ENCODE measurements at places on chromosomes 11 and 22.

DNA sequence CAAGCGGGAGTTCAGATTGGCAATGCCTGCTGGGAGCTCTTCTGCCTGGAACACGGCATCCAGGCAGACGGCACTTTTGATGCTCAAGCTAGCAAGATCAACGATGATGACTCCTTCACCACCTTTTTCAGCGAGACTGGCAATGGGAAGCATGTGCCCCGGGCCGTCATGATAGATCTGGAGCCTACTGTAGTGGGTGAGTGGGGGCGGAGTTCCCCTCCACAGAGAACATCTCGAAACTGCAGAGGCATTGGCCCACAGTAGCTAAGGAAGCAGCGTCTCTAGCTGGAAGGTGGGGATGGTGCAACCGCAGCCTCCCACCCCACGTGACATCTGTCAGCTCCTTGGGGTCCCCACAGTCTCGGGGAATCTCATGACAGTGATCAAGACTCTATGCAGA lies 10.9 kb downstream of the TUBA8 start:
- no peak for DNase-seq

GRCh38 chr11:30789270-30789669 lies 203.1 kb upstream of the MPPED2 start:
- DNase-seq, result no peak

GRCh38 chr11:128289048-128289447 lies 298.3 kb downstream of the ETS1 start:
- no peak for DNase-seq

DNA sequence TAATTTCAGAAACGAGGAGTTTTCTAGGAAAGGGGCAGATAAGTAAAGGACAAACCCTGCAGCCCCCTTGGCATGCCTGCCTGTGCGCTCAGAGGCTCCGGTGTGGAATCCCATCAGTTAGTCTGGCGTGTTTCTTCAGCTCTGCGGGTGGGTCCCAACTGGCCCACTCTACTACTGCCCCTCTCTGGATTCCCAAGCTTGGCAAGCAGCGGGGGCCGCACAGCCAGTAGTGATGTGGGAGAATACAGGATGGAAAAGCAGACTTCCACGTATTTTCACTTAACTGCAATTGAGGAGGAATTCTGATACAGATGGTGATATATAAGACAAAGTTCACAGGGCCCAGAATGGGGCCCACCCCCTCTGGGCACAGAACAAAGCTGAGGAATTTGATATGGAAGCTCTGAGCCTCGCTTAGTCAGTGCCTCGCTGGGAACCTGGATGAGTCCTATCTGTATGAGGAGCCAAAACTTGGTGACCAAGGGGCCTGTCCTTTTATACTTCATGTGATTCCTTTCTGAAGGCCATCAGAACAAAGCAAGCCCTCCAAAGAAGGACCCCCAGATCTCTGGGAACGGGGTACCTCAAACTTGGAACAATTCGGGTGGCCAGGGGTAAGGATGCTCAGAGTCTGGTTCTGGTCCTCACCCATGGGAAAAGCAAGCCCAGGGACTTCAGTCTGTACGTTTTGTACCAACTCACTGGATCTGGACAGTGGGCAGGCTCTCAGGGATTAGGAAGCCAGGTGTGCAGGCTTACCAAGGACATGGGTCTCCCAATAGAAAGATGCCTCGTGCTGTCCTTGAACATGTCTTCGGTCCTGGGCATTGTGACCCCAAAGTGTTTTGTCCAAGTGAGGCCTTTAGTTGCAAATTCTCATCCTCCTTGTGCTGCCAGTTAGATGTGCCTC lies 26.0 kb downstream of the RELT start:
- no peak for DNase-seq

- DNase-seq, result no peak
Observed at GRCh38 chr11:44823006-44823405, 96.2 kb downstream of the TSPAN18 start.

DNA sequence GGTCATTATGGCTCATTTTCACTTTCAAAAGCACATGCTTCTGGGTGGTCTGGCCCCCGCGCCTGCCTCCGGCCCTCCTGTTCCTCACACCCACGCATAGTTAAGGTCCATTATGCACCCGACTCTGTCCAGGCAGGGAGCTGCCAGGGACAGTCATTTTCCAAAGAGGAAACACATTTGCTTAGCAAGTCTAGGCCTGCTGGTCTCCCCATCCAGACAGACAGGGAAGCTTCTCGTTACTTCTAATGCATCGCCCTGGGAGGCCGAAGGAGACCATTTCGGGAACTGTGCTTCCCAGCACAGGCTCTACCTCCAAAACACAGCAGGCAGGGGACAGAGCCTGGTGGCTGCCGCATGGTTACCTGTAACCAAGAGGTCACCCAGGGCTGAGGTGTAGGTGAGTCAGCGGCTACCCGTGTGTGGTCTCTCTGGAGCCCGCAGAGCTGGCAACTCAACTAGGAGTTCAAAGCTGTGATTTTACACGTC lies 87.1 kb upstream of the SHANK2 start:
- DNase-seq, result no peak

GRCh38 chr22:20028855-20029549 lies 8.1 kb downstream of the TANGO2 start:
- no peak for DNase-seq

- DNase-seq, result no peak
Observed at GRCh38 chr22:25736378-25737011, 5.5 kb upstream of the MYO18B start.

- no peak for DNase-seq
Observed at GRCh38 chr22:17774206-17774925, at the start of gene BID. BID (minus strand) TSS chr22:17774469; CDS start chr22:17750116, 24,353 bp downstream.

DNA sequence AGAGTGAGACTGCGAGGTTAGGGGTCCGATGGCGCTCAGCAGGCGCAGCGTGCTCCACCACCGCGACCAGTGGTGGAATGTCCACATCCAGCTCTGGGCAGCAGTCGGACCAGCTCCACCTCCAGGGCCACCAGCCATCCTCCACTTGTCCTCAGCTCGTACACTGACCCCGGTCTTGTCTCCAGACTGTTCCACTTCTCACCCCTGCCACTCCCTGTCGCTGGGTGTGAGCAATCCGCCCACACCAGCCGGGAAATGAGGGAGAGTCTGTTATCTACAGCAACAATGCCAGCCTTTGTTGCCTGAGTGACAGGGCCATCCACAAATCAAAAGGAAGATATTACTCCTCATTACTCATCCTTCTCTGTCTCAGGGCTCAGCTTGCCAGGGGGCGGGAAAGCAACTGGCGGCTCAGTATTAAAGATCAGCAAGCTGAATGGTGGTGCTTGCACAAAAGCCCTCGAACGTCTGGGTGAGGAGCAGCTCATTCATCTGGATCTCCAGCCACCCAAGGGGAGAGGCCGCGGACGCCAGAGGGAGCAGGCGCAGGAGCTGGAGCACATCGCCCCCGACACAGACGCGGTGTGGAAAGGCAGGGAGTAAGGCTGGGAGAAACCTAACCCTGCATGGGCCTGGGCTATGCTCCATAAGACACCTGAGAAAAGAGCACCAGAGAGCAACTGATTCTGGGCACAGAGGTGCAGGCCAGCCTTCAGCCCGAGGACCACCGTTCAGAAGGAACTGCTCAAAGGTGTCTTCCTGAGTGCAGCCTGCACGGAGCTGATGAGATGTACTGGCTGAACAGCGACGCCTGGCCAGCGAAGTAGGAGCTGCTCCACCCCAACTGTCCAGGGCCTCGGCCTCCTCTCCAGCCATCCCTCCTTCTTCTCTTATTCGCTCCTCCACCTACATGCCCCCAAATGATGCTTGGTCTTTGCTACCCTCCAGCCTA lies 21.9 kb downstream of the IGSF9B start:
- no peak for DNase-seq

DNA sequence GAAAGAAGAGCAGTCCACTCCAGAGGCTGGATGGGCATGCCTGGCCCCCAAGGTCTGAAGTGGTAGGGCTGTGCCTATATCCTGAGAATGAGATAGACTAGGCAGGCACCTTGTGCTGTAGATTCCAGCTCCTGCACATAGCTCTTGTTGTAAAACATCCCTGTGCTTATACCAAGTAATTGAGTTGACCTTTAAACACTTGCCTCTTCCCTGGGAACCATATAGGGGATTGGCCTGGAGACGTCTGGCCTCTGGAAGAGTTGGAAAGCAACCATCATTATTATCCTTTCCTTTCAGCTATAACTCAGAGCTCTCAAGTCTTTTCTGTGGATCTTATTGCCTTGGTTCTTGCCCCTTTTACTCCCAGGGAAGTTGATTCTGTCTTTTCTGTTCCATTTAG lies 15.1 kb downstream of the LIMK2 start:
- no peak for DNase-seq

DNA sequence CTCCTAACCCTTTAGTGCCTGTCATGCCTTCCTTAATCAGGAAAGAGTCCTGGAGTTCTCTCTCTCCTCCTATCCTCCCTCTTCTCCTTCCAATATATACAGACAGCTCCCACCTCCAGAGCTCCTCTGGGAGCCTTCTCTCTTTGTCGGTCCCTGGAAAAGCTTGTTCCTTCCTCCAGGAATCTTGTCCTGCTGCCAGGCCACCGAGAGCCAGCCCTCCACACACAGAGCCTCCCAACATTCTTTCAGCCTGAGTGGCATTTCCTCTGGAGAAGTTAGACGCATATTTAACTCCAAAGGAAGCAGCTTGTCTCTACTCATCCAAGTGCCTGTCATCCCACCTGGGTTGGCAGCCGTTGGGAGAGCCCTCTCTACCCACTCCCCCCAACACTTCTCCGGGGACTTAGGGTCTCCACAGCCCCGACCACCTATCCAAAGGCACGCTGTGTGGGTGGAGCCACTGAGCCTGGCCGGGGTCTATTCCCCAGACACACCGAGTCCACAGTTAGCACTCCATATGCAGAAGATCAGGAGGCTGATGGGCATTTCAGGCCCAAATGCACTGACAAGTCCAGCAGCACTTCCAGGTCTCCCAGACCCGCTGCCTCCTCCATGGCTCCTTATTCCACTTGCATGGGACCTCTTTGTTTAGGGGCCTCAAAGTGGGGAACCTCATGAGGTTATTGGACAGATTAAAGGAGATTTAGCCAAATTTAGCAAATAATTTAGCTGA lies 31.1 kb downstream of the DKK3 start:
- no peak for DNase-seq

- DNase-seq, result peak; percentile 28
Observed at GRCh38 chr11:77127235-77127911, 673 bp upstream of the MYO7A start.

DNA sequence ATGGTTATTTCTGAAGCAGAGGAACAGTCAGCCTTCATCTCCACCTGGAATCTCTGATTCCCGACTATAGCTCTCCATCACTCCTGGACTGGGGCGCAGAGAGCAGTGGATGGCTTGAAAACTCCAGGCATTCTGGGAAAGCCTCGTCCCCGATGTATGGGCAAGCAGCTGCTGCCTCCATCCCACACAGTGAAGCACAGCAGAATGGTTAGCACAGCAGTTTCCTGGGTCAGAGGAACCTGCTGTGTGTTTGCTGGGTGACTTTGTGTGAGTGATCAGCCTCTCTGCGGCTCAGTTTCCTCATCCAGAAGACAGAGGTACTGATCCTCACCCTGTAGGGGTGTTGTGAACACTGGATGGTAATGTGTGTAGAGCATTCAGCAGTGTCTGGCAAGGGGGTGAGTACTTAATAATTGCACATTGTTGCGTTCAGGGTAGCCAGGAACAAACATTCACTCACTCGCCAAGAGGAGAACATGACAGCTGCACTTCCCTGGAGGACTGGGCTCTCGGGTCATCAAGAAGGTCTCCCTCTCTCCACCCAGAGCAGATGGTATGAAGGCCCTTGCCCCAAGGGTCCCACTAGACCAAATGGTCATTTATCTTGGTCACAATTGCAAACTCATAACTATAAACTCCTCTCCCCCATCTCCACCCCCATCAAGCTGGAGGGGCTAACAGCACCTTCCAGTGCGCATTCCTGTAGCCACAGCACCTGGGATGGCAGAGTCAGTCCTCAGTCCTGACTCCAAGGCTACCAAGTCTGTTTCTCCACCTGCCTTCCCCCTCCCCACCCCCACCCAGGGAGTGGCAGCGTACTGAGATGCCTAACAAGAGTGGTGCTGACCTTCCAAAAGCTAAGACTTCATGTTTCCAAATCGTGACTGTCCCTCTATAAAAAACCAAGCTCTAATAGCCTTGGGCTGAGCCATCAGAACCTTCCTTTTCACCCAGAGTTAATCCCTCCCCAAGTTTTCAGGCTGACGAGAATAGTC lies 1.5 kb upstream of the CHST1 start:
- no peak for DNase-seq

GRCh38 chr22:50673231-50674129 lies 857 bp downstream of the SHANK3 start:
- DNase-seq, result no peak

DNA sequence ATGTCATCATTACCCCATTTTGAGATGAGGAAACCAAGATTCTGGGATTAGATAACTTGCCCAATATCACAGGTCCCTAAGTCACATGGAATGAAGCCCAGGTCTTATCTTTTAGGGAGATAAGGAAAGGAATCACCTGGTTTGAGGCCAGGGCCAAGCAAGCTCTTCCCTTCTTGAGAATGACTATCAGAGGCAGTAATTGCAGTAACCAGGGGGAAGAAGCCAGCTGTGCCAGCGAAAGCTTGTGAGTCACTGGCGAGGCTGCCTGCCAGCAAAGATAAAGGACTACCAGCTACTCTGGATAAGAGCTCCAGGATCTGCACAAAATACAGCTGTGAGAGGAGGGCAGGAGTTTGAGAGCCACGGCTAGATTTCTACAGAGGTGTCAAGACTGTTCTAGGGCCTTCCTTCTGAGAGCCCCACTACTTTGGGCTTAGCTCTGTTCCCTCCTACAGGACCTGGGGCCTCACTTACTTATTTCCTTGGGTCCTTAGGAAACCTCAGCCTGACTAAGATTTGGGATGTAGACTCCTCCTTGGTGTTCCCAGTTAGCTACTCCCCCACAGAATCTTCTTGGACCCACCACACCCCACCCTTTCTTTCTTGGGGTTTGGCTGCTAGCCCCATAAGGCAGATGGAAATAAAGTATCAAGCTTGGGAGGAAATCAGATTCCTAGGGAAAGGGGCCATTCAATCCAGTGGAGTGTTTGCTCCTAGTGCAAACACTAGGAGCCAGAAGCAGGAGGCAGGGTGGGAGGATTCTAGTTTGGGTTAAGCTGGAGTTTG lies 9.7 kb upstream of the CCKBR start:
- DNase-seq, result no peak

GRCh38 chr11:118530180-118530682 lies 761 bp upstream of the TMEM25 start:
- no peak for DNase-seq

DNA sequence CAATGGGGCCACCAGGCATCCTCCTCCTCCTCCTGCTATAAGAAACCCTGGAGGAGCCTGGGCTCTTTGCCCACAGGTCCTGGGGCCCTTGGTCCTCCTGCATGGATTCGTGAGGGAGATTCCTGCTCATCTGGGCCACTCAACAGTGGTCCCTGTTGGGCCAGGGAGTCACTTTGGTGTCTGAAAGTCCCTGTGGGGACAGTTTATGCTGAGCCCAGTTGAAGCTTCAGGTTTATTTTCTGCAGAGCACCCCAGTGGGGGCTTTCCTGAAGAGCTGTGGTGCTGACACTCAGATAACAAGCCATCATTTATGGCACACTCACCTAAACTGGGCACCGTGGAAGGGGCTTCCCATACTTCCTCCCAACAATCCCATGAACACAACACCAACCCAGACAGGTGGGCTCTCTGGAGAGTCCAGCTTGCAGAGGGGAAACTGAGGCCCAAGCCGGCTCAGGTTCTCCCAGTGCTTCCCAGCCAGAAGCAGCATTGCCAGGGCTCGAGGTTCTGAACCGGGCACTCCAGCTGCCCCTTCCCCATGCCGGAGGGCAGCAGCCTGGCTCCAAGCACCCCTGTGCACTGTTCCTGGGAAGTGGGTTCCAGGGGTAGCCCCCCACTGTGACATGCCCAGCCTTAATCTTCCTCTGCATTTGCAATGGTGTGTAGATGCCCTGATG lies 91.3 kb downstream of the MYEOV start:
- DNase-seq, result no peak
